ENCODE measurements at places on chromosomes 1 and 21.
A peak's percentile ranks its signal among the peaks of the same experiment; 100 is the strongest.

DNA sequence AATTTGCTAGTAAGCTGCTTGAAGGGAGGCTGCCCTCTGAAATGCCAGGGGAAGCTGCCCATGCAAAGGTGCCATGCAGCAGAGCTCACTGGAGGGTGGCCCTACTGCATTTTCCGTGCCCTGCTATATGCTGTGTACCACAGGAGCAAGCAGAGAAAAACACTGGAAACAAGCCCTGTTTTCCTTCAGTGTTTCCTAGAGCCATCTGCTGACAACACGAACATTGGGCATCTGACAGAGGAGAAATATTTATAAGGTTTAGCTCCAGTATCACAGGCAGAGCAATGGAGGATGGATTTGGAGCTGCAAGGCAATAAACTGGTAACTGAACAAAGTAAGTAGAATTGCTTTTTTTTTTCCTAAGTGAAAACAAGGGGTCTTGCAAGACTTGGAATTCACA is 198.4 kb downstream of the USP25 start:
- no peak for DNase-seq

GRCh38 chr1:107787299-107787698 is 177.7 kb downstream of the VAV3 start:
- peak; percentile 66 for DNase-seq

DNA sequence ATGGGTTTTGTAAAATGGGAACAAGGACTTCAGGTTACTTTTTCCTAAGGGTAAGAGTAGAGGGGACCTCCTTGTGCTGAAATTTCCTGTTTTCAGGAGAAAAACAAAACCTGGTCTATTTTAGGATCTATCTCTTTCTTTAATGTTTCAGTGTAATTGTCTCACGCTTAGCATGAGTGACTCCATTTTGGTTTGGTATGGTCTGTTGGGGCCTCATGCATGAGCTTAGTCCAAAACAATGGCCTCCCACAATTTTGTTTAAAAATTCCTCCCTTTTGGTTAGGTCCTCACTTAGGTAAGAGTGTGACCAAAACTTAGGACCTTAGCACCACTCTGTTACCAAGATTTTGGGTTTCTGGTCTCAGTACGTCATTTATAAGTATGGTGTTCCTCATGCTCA is 67.2 kb upstream of the TEKT2 start:
- DNase-seq, result no peak

GRCh38 chr1:109067883-109068282 is 7.9 kb downstream of the TAF13 start:
- DNase-seq, result no peak

DNA sequence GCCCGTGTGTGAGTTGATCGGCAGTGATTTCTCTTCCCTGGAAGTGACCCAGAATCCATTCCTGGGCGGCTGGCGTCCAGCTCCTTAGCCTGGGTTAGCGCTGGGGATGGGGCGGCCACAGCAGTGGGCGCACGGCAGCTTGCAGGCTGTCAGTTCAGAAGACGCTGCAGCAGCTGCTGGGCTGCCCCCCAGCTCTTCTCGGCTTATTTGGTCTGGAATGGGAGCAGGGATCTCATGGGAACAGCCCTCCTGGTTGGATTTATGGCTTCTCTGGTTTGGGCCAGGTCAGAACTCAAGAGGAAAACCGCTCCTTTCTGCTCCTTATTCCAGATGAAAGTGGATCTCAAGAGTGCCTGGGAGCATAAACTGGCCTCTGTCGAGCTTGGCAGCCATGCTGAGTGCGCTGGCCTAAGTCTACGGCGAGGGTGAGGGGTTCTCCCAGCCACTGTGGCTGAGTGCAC is 148.2 kb downstream of the PRDM16 start:
- no peak for DNase-seq

GRCh38 chr1:94989911-94990473 is 63.1 kb upstream of the CNN3 start:
- no peak for DNase-seq

DNA sequence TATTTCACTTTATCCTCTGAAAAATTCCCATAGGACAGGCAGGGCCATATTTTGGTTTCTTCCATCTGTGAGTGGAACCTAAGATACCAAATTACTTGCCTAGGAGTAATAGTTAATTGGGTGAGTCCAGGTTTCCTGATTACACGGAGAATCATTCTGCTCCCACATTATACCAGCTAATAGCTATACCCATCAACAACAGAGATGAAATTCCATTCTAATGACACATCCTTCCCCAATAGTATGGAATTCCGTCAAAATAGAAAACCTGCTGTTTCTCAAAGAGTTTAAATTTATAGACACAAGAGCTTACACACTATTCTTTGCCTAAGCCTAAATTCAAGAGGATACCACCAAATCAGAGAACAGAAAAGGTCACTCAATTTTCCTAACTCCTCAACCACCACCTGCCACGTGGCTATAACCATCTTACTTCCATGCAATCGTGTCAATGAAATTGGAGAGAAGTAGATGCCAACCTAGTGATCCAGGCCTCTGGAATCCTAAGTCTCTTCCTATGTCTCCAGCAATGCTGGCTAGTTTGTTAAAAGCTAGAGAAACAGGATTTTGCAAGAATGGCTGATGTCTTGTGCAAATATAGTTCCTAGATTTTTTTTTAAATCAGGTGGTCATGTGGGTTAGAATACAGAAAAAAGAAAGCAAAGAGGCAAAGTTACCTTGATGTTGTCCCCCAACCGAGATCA is 6.2 kb downstream of the PPT1 start:
- DNase-seq, result no peak

- no peak for DNase-seq
These were observed 5.7 kb upstream of the MOB3C start for GRCh38 chr1:46622344-46622743.

DNA sequence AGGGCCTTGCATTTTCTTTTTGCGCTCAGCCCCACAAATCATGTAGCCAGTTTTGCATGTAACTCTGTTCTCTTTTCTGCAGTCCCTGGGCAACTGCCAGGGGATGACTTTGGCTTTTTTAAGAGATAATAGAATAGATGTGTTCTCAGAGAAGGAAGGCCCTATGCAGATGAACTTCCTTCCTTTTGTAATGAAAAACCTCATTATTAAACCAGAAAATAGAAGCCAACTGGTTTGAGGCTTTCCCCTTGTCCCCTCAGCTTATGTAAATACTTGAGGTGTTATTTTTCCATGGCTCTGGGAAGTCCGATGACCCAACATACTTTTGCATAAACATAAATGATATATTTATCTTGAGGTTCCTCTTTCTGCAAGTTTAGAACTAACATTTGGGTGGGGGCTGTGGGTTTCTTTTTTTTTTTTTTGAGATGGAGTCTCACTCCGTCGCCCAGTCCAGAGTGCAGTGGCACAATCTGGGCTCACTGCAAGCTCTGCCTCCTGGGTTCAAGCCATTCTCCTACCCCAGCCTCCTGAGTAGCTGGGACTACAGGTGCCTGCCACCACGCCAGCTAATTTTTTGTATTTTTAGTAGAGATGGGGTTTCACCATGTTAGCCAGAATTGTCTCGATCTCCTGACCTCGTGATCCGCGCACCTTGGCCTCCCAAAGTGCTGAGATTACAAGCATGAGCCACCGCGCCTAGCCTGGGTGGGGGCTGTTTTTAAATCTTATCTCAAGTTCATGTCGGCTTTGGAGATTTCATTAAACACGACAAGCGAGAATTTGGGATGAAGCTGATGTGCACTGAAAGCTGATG is 14.4 kb upstream of the FCRL5 start:
- no peak for DNase-seq

GRCh38 chr1:83796409-83796808 is 202.5 kb downstream of the TTLL7 start:
- DNase-seq, result no peak

GRCh38 chr1:208153386-208153785 is 90.8 kb downstream of the PLXNA2 start:
- DNase-seq, result no peak

DNA sequence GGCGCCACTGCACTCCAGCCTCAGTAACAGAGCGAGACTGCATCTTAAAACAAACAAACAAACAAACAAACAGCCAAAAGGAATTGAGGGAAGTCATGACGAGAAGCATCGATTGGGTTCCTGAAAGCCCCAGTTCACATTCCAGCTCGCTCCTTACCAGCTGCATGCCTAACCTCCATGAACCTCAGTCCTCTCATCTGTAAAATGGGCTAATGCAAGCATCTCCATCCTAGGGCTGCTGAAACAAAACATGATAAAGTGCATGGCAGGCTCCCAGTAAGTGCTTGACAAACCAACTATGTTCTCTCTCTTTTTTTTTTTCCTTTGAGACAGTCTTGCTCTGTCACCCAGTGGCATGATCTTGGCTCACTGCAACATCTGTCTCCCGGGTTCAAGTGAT is 79.7 kb upstream of the DISP3 start:
- no peak for DNase-seq

DNA sequence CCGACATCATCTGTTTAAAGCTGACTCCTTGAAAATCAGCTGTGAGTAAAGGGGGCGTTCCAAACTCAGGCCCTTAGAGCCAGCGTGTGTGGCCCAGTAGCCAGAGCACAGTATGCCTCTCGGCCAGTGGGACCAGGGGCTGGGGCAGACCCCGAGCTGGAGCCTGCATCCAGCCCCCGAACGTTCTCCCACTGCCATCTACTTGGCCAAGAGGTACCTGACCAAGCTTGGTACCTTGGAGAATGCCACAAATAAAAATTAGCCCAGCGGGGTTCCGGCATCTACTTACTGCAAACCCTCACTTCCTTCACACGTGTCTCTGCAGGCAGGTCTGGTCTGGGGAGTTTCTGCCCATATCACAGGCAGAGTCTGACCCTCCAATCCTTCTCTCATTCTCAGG is 56.7 kb upstream of the COL6A2 start:
- DNase-seq, result no peak

DNA sequence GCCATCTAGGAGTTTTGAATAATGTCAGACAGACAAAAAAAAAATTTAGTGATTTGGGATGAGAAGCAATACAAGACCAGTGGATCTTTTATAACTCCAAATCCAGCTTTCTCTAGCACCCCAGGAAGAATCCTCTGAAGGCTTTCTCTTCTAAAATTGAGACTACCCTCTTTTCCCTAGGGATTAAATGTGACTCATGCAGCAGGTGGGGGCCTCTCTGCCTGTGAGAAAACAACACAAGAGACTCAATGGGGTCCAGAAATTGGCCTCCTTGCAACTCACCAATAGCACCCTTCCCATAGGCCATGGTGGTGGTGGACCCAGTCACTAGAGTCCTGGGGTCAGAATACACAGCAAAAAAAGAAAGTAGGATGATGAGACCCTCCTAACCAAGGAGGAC is 120.3 kb upstream of the ATP1A1 start:
- DNase-seq, result no peak

DNA sequence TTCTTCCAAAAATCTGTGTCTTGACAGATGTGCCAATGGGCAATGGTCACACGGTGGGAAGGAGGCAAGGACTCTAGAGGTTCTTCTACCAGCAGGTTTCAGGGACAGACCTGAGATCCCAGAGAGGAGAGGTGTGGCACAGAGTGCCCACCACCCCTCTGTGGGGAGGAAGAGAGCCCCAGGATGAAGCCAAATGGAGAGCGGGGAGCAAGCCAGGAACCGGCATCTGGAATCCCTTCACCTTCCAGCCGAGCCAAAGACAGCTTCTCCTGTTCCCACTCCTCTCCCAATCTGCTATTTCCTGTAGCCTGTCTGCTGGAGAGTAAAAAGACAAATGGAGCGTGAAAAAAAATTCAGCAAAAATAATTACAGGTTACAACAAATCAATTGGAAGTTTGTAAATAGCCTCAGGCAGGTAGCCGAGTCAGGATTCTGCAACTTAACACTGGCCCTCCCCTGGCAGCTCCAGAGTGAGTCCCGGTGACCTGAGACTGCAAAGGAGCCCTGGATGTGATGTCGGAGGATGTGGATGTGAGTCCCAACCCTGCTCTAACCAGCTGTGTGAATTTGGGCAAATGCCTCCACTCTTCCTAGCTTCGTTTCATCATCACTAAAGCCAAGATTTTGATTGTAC is 45.4 kb upstream of the LRRN2 start:
- no peak for DNase-seq

DNA sequence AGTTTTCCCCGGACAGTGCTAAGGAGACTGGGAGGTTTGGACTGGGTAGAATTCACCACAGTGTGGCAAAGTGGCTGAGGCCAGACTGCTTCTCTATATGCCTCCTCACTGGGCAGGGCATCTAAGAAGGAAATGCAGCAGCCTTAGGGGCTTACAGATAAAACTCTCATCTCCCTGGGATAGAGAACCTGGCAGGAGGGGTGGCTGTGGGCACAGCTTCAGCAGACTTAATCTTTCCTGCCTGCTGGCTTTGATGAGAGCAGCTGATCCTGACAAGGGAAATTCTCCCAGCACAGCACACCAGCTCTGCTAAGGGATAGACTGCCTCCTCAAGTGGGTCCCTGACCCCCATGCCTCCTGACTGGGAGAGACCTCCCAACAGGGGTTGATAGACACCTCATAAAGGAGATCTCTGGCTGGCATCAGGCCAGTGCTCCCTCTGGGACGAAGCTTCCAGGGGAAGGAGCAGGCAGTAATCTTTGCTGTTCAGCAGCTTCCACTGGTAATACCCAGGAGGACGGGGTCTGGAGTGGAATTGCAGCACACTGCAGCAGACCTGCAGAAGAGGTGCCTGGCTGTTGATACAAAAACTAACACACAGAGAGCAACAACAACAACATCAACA is 25.2 kb downstream of the KIFAP3 start:
- DNase-seq, result no peak

DNA sequence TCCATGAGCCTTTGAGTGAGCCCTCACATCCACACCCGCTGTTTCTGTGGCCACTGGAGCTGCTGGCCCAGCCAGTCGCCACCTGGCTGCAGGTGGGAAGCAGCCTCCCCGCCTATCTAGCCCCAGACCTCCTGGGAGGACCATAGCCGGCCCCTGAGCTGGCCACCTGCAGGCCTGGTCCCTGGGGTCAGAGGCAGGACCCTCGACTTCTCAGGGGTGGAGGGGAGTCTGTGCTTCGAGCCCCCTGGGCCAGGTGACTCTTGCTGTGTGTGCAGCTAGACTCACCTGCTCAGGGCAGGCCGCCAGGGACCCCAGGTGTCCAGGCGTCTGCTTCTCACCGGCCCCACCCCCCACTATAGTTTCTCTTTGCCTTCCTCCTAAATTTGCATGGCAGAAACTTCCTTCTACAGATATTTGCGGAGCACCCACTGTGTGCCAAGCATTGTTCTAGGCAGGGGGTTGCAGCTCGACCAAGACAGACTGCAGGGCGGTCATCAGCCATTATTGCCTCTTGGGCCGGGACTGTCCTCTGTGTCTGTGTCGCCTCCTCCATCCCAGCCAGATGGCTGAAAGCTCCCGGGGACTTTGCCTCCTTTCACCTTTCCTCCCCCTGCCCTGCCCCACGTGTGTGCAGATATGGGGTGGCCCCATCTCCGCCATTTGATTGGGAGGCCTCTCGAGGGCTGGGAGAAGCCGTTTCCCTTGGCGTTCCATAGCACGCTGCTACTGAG is 27.3 kb downstream of the SPSB1 start:
- DNase-seq, result no peak

GRCh38 chr1:224203243-224204016 is 20.4 kb downstream of the DEGS1 start:
- DNase-seq, result no peak

DNA sequence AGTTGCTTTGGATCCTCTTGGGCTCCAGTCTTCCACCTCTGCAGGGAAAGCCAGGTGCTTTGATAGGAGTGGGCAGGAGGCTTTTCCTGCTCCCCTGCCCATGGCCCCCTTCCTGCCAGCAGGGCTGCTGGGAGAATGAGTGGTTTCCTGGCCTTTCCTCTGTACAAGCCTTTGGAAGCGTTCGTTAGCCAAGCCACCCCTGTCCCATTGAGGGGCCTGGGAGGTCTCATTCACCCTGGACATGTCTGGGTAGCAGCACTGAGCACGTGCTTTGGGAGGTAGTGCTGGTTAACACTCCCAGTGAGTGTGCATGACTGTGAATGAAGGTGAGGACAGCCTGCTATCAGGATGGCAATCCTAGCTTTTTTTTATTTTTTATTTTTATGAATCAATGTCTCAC is 118.5 kb upstream of the CACNA1E start:
- no peak for DNase-seq

All from Jurkat, Clone E6-1 (cell line).